ENCODE measurements at places on chromosomes 2 and 18.

GRCh38 chr2:234712421-234712935 is 215.6 kb upstream of the ARL4C start:
- peak; percentile 37 for DNase-seq

DNA sequence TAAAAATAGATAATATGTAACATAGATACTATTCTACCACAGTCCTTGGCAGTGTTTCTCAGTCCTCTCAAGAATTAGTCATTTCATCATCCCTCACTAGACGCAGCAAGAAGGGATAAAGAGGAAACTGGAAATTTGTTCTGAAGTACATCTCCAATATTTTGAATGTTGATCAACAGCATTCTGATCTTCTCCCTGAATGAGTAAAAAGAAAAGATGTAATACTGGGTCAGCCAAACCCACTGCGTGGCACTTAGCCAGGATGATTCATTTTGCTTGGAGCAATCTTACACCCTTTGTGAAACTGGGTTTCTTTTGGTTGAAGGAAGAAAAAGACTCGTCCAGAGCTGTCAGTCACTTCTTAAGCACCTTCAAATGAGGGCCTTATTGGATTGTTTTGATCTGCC is 54.1 kb downstream of the TAF1B start:
- DNase-seq = no peak

DNA sequence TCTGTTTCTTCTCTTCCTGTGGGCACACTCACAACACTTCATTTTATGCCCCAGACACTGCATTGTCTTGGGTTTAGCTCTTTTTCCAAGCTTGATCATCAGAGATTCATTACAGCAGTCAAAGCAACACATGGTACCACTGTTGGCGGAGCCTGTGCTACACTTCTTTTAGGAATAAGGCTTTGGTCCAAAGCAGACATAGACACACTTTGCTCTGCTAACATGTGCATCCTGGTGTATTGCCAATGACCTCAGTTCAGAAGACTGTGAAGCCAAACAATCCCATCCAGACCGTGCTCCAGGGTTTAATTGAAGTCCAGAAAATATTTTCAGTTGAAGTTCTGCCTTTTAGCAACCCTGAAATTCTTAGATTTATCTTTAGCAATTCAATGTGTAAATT is 354.6 kb upstream of the RAB12 start:
- no peak for DNase-seq

- no peak for DNase-seq
Observed at GRCh38 chr2:28678944-28679343, 72.7 kb upstream of the PPP1CB start.

- DNase-seq = no peak
Observed at GRCh38 chr18:6920099-6920955, 190.8 kb downstream of the ARHGAP28 start.

DNA sequence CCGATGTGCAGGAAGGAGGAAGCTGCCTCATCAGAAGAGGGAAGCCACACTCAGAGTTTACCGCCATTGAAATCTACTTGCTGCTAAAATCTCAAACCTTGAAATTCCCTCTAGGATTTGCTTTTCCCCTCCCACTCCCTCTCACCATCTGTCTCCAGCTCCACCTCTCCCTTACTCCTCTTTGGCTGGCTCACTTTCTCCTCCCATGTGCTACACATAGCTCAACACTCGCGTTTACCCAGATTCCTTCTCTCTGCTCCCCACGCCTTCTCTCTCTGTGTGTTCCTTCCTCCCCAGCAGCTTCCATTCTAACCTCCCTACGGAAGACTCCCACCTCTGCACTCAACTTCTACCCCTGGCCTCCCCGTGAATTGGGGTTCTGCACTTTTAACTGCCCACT is 143.1 kb downstream of the DNER start:
- no peak for DNase-seq

DNA sequence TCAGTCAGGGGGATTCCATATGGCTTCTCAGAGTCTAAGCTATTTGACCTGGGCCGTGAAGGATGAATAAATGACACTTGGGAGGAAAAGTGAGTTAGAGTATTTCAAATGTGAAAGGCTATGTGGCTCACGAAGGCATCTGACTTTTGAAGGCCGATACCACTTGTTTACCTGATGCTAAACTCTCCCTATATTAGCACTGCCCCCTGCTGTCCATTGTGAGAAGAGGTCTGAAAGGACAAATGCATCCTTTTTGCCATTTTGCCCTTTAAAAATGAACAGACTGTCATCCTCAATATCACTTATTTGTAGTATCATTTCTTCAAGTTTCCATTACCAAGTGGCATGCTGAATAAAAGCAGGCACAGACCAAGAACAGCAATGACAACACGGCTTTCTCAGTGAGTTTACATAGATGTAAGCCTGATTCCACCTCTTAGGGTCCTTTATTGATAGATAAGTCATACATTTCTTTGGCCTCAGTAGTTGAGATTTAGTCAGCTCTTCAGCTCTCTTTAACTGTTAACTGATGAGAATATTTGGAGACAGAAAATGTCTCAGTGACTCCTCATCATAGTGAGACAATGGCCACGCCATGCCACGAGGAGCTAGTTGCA is 40.1 kb downstream of the DOCK10 start:
- DNase-seq = no peak

GRCh38 chr2:238220892-238221521 is 17.5 kb upstream of the ILKAP start:
- no peak for DNase-seq

DNA sequence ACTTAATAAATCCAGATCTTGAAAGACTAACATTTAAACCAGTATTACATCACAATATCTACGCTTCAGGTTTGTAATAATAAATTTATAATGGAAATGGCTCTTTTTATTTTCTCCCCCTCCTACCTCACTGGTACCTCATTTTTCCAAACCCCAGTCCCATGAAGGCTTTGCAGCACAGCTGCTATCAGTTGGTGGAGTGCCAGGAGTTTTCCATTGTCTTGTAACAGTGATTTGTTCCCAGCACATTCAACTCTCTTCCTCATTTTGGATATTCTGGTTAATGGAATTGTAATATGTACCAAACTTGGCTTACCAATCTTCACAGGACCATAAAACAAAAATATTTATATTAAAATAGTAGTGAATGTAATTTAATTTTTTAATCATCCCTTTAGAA is 91.2 kb downstream of the VRK2 start:
- no peak for DNase-seq

DNA sequence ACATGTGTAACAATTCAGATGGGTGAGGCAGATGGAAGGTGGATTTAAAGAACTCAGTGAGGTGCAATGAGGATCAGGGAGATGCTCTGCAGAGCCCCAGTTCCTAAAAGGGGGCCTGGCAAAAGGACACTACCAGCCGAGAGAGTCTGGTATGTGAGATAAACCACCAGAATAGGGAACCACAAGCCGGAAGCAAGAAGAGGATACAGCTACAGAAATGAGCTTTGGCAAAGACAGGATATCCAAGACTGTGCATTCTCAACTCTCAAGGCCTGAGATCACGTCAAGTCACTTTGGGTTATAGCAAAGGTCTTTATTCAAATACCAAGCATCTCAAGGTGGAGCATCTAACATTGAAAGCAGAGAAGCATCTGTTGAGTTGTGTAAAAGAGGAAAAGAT is 293.5 kb downstream of the ARHGAP15 start:
- DNase-seq = no peak

DNA sequence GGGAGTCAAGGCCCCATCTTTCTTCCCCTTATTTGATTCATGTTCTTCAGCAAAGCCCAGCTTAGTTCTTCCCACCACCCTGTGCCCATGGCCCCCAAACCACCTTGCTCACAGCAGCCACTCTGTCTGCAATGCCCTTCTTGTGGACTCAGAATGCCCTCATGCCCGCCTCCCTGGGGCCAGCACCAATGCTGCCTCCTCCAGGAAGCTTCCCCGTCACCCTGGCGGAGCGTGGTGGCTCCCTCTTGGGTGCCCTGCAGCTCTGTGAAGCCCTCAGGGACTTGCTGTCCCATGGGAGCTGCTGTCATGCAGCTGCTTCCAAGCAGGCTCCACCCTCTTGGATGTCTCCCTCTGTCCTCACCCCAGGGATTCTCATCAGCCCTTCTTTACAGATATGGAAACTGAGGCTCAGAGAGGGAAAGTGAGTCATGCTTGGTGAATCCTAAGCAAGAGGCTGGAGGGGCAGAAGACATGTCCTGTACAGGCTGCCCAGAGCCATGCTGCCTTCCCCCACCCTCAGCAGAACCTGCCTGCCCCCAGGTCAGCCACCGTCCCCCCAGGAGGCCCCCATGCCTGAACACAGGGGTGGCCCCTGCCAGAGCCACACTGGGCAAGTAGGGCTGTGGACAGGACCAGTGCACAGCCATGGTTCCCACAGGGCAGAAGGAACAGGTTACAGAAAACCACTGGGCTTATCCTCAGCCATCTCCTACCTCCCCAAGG is 11.8 kb upstream of the DUSP2 start:
- no peak for DNase-seq

- no peak for DNase-seq
Observed at GRCh38 chr2:136225950-136226835, 108.2 kb upstream of the CXCR4 start.
